ENCODE measurements at places on chromosomes 1 and 21.
A peak's percentile ranks its signal among the peaks of the same experiment; 100 is the strongest.

DNA sequence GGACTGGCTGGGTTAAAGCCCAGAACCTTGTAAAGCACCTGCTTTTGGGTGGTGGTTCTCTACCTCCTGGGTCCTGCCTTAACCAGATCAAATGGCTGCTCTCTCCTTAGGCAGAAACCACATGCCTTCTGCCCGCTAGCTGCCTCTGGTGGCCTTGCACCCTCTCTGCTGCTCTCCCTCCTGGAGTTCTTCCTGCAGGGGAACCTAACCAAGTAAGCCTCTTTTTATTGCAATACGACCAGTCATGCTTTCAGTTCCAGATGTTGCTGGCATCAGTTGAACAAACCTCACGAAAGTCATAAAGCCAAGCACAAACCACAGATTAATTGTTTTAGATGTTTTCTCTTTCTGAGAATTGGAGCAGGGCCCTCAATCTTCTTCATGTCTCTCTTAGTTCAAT is 118.9 kb downstream of the GDAP2 start:
- no peak for DNase-seq

GRCh38 chr1:232927830-232928505 is 22.4 kb upstream of the NTPCR start:
- no peak for DNase-seq

DNA sequence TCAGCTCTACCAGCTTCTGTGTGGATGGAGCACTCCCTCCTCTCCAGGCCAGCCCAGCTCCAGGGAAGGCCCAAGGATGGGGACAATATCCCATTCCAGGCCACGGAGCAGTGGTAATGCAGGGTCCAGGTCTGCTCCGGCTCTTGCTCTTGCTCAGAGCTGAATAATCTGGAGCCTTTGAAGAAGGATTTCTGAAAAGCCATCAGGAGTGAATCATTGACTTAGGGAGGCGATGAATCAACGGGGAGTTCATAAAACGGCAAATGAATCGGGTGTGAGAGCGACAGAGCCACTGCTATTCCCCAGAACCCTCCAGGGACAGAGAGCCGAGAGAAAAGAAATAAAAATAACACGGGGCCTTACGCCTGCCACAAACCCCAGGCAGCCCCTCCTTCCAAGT is 7.7 kb downstream of the POU3F1 start:
- DNase-seq = no peak

- no peak for DNase-seq
These were observed 41.0 kb upstream of the MUTYH start for GRCh38 chr1:45381243-45381642.

DNA sequence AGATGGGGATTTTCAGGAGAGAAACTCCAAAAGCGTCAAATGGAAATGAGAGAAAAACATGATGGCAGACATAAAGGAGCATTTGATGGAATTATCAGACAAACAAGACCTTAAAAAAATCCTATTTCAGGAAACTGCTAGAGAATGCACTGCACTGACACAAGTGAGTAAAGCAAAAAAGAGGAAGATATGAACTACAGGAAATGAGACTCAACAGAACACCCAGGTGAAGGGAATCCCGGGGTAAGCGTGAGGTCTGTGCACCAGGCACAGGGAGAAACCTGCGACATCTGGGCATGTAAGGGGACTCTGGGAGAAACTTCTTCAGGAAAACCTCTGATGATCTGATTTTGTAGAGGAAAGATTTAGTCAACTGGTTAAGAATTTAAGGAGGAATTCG is 2.8 kb downstream of the TARBP1 start:
- no peak for DNase-seq

- DNase-seq = no peak
These were observed 52.5 kb downstream of the LYPLAL1 start for GRCh38 chr1:219226196-219226595.

DNA sequence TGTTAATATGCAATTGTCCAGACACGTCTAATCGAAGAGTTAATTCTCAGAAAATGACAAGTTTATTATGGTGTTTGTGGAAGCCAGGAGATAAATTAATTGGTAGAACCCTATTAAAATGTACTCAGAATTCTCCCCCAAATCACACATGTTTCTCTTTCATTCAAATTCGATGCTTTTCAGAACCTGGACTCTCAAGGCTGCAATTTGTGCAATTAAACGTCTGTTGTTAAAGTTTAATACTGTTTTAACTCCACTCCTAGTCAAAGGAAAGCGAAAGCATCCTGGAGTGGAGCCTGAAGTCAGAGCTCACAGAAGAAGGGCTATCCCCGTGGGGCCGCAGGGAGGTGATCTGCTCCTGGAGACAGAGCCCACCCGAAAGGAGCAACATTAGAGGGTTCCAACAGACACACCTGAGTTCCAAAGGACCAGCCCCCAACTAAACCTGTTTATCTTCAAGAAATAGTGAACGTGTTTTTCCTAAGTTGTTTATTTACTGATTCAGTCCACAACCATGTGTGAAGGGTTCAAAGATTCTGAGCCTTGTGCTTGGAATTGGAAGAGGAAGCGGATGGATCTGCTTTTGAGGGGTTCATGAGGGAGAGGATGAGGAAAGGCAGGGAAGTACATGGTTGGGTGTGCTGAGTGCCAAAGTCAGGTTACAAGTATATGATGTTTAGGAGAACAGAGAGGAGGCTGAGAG is 68.0 kb upstream of the AKT3 start:
- no peak for DNase-seq

DNA sequence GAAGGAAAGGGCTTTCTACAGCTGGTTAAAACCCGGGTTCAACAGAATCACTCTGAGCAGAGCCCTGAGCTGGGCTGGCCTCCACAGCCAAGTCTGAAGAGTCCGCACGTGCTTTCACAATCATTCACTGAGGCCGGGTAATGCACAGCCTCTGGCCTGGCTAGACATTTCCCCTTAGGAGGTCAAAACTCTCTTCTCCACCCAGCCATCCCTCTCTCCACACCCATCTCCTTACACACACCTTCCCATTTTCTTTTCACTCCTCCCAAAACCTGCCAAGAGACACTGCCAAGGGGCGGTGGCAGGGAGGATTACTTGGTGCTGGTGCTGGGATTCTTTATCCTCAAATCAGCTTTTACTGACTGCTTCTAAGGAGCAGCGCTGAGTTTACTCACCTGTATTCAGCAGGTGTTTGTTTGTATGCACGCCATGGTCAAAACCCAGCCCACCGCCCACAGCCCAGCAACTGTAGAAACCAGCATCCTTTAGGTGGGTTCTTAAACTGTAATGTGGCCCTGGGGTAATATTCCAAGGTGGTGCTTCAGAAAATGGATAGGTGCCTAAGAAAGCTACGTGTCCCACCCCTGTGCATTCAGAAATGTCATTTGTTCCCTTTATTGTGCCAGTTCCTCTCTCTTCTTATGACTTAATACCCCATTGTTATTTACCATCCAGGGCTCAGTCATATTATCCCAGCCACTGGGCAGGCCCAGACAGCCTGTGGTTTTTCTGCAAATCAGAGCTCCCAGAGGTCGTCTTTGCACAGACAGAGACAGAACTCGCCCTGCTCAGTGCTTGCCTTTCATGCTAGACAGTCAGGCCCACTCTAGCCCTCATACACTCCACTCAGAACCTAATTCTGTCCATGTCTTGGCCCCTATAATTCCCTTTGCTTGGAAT is 80.2 kb downstream of the ADSS2 start:
- no peak for DNase-seq

GRCh38 chr1:115337633-115338456 is at the start of gene NGF:
Gene NGF (minus strand): TSS chr1:115338249. CDS start chr1:115286795, 51,454 bp downstream.
- no peak for DNase-seq

GRCh38 chr1:196466166-196466565 is 142.1 kb downstream of the KCNT2 start:
- no peak for DNase-seq

GRCh38 chr1:167520711-167521206 is 2.4 kb upstream of the CD247 start:
- DNase-seq = no peak

- no peak for DNase-seq
These were observed 6.7 kb downstream of the EFNA4 start for GRCh38 chr1:155070158-155070621.

DNA sequence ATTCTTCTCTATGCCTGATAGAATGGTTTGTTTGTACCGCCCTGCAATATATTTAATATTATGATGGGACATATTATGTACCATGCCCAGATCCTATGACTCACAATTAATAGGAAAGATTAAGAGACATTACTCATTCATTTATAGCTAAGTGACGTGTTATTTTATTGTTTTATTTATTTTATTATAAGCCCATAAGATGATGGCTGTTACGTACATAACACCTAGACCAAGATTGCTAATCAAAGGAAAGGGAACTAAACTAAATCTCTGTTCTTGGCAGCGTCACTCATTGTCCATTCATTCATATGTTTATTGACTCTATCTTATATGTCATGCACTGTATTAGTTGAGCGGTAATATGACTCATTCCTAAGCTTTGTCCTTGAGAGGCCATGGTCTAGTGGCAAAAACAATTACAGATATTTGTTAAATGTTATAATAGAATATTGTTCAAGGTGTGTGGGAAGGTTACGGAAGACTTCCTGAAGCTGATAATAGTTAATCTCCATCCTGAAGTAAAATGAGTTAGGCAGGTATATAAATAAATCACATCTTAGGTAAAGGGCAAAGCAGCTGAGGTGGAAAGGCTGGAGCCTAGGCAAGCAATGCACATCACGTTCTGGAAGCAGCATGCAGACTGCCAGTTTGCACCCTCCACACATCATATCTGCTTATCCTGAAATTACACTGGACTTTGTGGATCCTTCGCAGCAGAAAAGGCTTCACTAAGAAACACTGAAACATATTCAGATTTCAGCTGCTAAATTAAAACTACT is 16.6 kb upstream of the CD55 start:
- DNase-seq = no peak

DNA sequence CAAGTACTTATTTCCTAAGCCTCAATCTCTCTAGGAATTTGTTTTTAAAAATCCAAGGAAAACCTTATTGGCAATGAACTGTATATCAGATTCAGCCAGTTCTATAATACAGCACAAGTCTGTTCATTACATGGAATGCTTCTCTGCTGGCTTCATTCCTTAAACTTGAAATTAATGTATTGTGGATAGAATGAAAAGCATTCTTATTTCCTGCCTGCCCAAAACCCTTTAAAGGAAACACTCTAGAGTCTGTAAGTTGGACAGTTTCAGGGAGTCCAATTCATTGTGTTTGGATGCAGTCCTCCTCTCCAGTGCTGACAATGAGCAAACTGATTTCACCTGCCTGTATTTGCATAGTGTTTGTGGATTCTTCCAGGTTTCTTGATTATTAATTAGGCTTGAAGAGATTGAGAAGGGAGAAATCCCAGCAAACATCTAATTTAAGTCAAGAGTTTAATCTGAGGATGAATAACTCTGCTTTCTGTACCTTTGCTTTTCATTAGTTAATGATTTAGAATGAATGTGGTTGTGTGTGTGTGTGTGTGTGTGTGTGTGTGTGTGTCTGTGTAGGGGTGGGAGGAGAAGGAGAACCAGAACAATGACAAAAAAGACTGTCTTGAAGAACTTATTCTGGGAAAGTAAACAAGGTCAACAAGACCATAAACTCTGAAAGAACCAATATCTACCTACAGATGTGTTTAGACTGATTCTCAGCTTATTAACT is 61.2 kb downstream of the CACHD1 start:
- no peak for DNase-seq

DNA sequence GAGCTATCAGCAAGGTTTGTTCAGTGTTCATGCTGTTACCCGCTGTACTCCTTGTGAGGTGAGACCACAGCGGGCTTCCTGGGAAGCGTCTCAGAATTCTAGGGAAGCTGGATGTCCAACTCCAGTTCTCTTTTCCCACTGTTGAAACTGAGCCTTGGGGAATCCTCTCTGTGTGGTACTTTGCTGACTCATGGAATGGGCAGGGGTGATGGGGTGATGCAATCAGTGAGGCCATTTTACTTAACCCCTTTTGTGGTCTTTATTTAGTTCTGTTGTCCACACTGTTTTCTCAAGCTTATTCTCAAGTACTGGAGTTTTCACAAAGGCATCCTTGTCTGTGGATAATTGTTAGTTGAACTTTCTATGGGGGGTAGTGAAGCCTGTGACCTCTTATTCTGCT is 42.6 kb downstream of the ACKR1 start:
- DNase-seq = no peak

- DNase-seq = no peak
These were observed 7.3 kb upstream of the DHRS3 start for GRCh38 chr1:12625276-12625675.

GRCh38 chr1:14677292-14677971 is 78.9 kb downstream of the KAZN start:
- DNase-seq = no peak

GRCh38 chr1:239731082-239731748 is 344.8 kb downstream of the CHRM3 start:
- no peak for DNase-seq

DNA sequence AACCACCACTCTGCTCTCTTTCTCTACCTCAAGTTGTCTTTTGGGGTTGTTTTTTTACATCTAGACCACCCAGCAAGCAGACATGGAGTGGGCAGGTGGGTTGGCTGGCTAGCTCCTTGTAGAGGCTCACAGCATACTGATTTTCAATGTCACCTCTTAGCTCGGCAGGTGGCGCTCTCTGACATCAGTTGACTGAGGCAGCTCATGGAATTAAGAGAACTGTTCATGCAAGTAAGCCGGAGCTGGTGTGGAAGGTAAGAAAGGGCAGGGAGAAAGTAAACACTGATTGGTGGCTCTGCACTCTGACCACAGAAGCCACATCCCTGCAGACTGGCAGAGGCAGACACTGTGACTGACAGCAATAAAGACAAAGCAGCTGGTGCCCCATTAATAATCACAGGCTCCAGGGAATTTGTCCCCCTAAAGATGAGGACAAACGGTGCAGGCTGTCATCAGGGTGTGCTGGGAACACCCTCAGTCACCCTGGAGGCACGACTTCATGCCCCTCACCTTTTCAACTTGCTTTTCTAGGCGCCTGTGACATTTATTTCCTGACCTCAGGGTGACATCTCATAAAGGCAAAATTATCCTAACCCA is 226.8 kb downstream of the LMX1A start:
- peak; percentile 25 for DNase-seq

DNA sequence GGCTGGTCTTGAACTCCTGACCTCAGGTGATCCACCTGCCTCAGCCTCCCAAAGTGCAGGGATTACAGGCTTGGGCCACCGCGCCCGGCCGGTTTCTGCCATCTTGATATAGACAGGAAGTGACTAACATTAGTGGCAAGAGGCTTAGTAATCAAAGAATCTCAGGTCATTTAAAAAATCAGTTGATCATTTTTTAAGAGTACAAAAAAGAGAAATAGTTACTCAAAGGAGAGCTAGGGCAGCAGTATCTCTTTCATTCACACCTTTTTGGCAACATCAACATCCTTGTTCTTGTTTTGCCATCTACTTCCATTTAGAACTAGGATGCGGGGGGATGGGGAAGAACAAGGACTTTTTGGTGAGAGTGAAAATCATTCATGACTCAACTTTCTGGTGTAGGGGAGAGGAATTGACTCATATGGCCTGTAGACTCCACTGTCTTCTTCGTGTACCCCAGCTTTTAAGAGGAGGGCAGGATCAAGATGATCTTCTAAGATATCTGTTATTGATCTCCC is 8.8 kb downstream of the FCRLB start:
- no peak for DNase-seq

GRCh38 chr1:235648954-235649367 is 623 bp downstream of the GNG4 start:
- no peak for DNase-seq

- no peak for DNase-seq
These were observed 2.4 kb upstream of the MMP23B start for GRCh38 chr1:1629430-1630190.

All from anterior cingulate cortex (tissue), 58 donors.